Cerebellum (tissue), 4 donors: ENCODE measurements at places on chromosomes 4 and X.
A peak's percentile ranks its signal among the peaks of the same experiment; 100 is the strongest.

- no peak for DNase-seq
Observed at GRCh38 chrX:150213481-150214030, 149.6 kb upstream of the MAMLD1 start.

DNA sequence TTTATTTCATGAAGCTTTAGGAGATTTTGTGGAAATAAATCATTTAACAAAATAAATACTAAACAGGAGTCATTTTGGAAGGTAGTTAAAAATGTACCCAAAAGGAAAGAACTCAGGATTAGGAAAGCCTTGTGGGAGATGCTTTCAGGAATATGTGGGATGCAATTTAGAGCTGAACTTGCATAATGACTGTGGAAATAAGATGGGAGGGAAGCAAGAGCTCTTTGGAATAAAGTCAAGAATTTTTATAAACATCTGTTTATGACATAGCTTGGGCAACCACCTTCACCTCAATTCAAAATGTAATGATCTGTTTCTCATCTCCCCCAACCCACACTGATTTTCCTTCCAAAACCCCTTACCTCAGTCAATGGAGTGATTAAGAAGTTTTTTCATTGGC lies 623.8 kb downstream of the FAT4 start:
- no peak for DNase-seq

DNA sequence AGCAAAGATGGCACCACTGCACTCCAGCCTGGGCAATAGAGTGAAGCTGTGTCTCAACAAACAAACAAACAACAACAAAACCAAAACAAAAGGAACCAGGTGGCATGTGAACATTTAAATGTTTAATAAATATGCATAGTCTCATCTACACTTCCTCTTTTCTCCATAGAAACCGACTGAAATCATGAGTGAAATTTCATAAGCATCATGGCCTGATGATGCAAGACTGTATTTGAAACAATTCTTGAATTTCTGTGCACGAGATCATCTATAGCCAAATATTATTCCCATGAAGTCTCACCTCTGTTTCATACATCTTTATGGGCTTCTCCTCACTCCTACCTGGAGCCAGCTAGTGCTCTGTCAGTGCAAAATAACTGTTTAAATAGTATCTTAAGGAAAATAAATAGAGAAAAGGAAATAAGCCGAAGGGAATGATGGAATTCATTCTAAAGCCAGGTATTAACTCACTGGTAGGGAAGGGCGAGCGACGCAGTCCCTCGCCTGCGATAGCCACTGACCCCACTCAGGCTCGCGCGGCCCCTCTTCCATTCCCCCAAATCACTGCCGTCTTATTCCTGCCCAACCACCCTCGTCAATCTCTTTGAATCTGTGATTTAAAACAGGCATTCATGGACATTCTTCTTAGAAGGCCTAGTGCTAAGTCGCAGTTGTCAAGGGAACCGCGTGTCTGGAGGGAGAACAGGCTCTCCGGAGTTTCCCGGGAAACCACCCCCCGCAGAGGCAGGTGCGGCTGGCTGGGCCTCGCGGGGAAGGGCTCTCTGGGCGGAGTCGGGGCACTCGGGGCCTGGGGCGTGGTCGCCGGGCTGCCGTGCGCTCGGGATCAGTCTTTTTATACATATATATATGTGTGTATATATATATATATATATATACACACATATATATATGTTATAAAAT lies 52.4 kb upstream of the TRIM2 start:
- peak; percentile 72 for DNase-seq

DNA sequence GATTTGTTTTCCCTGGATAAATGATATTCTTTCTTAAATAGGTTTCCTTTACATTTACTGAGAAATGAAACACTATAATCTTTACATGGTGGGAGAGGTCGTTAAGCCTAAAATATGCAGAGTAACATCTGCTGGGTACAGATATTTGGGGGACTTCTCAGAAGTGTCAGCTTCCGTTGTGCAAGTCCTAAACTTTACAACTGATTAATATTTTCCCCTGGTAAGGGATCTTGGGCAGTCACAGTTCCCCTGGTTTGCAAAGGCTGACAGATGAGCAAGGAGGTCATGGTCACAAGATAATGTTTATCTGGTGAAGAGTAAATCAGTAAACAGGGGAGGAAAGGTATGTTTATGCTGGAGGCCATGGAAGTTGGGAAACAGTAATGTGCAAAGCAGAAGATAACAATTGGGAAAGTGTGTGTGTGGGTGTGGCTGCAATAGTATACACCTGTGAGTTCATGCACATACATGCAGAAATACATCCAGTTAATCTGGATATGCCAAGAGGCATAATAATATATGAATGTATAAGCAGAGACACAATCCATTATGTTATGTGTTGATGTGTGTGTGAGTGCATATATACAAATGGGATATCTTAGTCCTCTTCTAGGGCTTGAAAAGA lies 508.2 kb upstream of the FAM241A start:
- DNase-seq: no peak

DNA sequence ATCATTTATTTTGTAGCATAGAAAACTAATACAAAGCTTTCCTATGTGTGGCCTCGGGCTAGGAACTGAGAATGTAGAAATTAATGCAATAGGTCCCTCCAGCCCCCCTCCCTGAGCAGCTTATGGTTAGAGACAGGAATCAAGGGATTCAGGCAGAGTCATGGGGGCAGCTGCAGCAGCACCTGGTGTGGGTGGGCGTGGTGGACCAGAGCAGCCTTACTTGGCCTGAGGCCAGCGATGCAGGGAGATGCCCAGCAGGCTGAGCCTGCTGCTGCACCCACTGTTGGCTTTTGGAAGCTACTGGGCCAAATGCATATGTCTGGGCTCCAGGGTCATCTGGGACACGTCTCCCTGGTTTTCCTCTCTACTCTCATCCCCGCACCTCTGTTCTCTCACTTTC lies 74.0 kb downstream of the STK32B start:
- DNase-seq: no peak

GRCh38 chrX:102959471-102959870 lies 22.4 kb downstream of the RAB40AL start:
- no peak for DNase-seq

DNA sequence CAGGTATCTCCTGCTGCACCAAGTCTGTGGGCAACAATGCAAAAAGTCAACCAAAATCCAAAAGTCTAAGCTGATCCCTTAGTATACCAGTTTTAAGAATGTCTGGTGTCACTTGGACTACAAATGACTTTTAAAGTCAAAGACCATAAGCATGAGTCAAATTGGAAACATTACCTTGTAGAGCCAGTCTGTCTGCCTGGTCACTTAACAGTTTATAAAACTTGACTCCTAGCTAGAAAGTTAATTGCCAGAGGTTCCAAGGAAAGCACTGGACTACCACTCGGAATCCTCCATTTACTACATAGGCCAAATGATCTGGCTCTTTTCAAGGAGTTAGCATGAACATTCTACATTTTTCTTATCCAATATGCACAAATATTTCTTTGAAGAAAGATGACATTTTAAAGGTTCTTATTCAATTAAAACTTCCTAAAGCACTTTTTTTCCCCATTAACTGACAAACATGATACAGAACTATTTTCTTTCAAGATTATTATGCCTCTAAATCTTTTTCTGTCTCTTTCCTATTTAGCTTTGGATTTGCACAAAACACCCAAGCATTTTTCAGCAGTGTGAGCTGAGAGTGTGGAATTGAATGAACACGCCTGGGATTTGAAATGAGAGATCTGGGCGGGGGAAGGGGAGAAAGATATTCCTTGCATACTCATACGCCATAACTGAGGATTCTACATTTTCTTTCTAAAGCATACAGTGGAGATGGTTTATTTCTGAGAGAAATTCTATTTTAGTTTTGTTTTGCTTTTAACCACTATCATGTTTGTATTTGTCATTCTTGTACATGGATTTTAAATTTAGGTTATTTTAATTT lies 188.4 kb downstream of the SHROOM3 start:
- no peak for DNase-seq

GRCh38 chrX:106726485-106727437 lies at the start of gene RNF128:
TSS of gene RNF128 (plus strand) at chrX:106726701. CDS start at chrX:106726914, 213 bp downstream.
- peak; percentile 9 for DNase-seq

GRCh38 chr4:1253831-1254230 lies 4.9 kb upstream of the CTBP1 start:
- DNase-seq: no peak

- no peak for DNase-seq
Observed at GRCh38 chrX:132821974-132822633, 136.3 kb downstream of the HS6ST2 start.

DNA sequence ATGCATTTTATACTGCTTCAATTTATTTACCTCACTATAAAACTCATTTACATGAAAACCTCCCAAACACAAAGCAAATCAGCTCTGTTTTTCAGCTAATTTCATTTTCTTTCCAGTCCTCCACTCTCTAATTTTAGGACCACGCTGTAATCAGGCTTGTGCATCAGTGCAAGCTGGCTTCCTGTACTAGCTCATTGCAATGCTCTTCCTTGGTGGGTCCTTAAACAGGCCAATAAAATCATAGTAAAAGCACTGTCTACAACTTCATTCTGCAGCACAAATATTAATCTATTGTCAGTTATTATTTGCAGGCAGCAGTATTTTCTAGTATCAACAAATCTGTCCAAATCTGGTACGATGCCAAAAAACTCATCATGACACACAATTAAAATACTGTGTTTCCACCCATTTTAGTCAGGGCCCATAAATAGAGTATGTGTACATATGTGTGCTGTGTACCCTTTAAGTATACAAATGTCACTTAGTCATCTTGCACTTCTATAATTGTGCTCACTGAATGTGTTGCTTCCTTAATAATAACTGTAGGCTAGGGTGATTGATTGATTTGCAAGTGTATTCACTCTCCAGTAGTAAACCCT lies 178.2 kb upstream of the HCCS start:
- DNase-seq: no peak

- DNase-seq: peak; percentile 46
Observed at GRCh38 chrX:18390941-18391538, 34.4 kb upstream of the CDKL5 start.

GRCh38 chrX:151982222-151982621 lies 7.7 kb upstream of the GABRE start:
- no peak for DNase-seq

DNA sequence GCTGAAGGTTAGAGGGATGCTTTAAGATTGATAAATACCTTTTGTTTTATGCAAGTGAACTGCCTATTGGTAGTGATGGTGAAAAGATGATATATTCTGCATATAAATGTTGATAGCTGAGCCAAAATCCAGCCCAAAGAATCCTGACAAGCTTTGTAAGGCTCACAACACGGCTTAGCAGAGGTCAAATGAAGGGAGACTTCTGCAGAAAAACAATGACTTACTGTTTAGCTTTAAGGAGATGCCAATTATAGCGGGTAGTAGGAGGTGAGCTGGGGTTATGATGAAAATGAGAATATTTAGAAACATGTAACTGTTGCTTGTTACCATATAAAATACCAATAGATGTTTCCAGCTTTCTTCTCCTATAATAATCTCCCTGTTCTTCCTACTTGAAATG lies 97.1 kb downstream of the AFF1 start:
- no peak for DNase-seq

DNA sequence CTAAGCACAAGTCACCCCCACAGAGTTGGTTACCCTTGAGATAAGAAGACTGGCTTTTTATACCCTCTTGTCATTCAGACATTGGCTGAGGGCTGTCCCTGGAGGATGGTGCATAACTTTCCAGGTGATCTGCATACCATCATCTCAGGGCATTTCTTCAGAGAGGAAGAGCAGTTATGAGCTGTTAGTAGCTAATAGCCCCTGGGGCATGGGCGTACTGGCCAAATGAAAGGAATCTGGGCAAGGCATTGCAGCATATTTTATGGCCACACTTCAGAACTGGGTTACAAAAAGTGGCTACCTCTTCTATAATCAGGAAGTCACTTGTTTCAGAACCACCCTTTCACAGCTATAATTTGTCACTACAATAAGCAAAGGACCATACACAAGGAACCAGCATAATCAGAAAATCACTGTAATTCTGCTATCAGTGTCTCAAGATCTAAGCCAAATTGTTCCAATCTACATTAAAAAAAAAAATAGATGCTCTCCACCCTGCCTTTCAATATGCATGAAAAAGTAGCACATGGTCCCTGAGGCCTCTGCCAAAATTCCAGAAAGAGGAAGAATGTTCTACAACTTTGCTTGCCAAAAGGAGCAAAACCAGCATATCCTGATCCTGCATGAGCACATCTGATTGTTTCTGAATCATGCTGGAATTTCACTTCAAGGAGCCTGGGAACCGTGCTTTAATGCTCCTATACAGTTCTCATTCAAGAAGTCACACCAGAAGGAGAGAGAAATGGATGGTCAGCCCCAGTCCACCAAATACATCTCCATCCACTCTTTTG lies 92.0 kb downstream of the TMEM144 start:
- no peak for DNase-seq

GRCh38 chr4:13938299-13938698 lies 310.8 kb upstream of the BOD1L1 start:
- DNase-seq: no peak

GRCh38 chr4:25080571-25080970 lies 49.8 kb upstream of the LGI2 start:
- no peak for DNase-seq

DNA sequence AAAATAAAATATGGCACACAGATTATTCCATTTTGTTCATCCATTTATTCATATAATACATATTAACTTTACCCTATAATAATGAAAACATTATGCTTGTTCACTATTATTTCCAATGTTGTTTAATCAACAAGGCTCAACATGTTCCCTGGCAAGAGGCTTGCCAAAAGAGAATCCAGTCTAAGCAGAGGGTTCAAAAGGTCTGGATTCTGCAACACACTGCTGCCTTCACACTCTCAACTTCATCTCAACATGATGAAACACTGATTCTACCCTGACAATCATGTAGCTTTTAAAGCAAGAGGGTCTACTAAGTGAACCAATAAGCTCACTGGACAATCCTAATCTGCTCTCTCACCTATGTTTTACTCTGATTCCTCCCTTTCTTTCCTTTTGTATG lies 101.1 kb downstream of the MID1 start:
- no peak for DNase-seq

DNA sequence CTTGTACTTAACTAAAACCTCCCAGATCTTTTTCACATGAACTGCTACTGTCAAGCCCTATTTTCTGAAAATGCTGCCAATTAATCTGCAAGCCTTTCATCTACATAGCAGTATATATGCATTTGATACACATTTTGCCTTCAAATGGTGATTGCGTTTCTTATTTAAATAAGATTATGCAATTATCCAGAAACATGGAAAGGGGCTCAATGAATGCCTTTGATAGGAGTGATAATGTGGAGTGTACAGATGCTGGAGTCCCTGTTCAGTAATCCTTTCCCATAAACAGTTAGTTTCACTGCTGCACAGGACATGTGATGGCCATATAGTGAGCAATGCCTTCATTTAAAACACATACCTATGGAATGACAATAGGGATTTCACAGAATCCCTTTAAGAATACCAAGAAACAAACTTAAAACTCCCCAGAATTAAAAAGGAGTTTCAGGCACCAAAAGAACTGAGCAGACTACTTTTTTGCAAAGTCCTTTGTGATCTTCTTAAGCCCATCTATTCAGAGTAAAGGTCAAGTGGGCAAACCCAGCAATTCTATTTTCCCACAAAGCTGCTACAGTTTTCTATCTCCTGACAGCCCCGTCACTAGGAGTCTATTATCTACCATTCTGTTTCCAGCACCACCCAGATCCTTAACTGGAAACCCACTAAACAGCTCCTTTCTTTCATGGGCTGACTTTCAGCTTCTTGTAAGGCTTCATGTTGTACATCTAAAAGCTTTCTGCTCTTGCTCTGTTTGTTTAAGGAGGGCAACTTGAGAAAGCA lies 120.3 kb downstream of the UNC5C start:
- DNase-seq: no peak

- no peak for DNase-seq
Observed at GRCh38 chr4:11456401-11456800, 27.7 kb upstream of the HS3ST1 start.
